SJSA1 (cell line): ENCODE measurements at places on chromosomes 12 and 14. TPM values are rescaled to one million over a fixed set of nuclear protein-coding genes. Genes with fewer than 3 reads are reported as not detected.

GRCh38 chr14:44963775-44964380, 1.9 kb downstream of the TOGARAM1 start:
- H3K4me1 ChIP-seq = peaks cover 19% of the 10 kb centered on the region
- peaks cover 8% of the 10 kb centered on the region for H3K36me3 ChIP-seq
- no peak overlapping the region for H3K27ac ChIP-seq
- no peaks in the 10 kb centered on the region for H3K27me3 ChIP-seq
- DNase-seq = no peak
- peak overlapping the region; percentile 55 for H3K4me3 ChIP-seq

DNA sequence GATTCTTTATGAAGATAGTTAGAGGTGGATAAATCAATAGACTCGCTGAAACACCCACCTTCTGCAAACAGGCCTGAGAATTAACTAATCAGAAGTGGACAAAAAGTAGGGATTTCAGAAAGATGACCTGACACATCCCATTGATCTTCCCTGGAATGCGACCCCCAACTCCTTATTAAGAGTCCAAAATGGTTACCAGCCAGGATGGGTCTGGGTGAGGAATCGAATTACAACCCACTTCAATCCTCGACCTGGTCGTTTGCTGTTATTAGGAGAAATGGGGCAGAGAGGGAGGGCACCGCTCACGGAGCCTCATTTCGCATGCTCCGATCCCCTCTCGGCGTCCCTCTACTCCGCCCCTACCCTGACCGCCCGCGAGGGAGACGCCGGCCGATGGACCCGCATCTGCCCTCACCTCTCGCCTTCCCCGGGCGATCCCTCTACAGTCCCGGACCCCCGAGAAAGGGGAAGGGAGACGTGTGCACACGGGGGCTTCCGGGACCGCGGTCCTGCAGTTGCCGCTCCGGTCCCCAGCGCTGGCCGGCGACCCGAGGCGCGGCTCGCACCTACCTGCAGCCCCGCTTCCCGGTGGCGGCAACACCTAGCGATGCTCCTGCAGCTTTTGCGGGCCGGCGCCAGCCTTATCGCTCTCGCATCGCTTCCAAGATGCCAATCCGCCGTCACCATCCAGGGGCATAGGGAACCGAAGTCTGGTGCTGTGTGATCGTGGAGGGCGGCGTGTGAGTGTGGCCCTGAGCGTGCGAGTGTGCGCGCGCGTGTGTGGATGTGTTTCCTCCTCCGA, 69.3 kb upstream of the USP15 start:
- peaks cover 44% of the 10 kb centered on the region for H3K27me3 ChIP-seq
- no peak overlapping the region for H3K27ac ChIP-seq
- peaks cover 11% of the 10 kb centered on the region for H3K4me1 ChIP-seq
- no peak for DNase-seq
- H3K36me3 ChIP-seq = no peaks in the 10 kb centered on the region
- H3K4me3 ChIP-seq = no peak overlapping the region

- no peaks in the 10 kb centered on the region for H3K36me3 ChIP-seq
- no peaks in the 10 kb centered on the region for H3K27me3 ChIP-seq
- no peak overlapping the region for H3K27ac ChIP-seq
- H3K4me1 ChIP-seq = no peaks in the 10 kb centered on the region
Measured at GRCh38 chr12:115798309-115798917, 479.1 kb downstream of the MED13L start.

GRCh38 chr12:31877884-31878283, 81.3 kb upstream of the RESF1 start:
- no peak for DNase-seq
- no peak overlapping the region for H3K27ac ChIP-seq

DNA sequence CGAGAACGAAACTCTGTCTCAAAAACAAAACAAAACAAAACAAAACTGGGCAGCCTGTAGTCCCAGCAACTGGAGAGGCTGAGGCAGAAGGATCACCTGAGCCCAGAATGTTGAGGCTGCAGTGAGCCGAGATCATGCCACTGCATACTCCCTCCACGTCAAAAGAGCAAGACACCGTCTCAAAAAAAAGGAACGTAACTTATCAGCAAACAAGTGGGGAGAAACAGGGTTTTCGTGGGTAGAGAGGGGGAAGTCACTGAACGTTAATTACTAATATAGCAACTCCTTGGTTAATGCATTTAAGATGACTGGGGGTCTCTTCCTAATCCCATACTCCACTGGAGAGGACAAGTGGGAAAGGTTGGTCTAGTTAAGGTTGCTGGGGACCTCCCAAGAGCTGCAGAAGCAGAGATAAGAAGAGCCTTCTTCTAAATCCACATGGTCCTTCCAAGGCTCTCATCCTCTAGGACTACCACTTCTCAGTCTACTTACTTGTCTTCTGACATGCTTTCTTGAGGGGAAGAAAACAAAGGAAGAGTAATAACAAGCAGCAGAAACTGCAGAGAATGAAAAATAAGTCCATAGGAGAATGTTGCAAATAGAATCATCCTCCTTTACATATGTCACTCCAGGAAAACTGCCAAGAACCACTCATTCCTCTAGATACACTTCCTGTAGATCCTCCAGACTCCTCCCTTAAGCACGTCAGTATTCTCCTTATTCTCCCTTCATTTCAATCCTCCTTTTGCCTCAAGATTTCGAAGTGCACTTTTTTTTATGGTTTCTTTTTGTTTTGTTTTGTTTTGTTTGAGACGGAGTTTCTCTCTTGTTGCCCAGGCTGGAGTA, 5.8 kb downstream of the NUMB start:
- no peak overlapping the region for H3K27ac ChIP-seq
- no peak overlapping the region for H3K4me3 ChIP-seq
- no peaks in the 10 kb centered on the region for H3K36me3 ChIP-seq
- no peak for DNase-seq

DNA sequence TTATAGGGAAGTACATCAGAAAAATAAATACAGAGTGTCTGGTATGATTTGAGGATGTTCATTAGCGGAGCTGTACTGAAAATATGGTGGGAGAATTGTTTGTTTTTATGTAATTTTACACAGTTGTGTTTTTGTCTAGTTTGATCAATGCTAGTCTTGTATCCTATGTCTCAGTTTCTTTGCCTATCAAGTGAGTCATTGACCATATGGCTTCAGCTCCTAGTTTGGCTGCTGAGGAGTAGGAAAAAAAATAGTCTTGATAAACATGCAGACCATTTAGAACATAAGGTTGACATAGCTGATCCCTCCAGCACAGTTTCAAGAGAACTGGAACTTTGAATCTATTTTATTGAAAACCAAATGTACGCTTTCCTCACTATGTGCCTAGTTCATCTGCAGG, 1292.1 kb upstream of the FLRT2 start:
- no peak overlapping the region for H3K4me3 ChIP-seq
- no peaks in the 10 kb centered on the region for H3K4me1 ChIP-seq
- H3K27me3 ChIP-seq = no peaks in the 10 kb centered on the region
- DNase-seq = no peak

DNA sequence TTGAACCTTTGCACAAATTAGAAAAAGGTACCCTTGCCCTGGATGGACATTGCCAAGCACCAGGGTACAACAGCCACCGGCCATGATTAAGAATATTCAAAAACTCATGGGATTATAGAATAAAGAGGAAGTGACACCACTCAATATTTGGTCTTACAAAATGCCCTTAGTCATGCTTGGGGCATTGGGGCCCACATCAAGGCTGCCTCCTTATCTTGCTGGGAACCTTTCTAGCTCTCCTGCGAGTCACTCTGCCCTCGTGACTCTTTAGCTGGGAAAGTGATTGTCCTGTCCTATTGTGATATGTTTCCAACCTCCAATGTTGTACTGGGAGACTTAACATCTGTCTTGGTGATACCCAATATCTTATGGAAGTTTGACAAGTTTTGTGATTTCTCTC, 57.8 kb downstream of the GTF2A1 start:
- H3K4me1 ChIP-seq = no peaks in the 10 kb centered on the region
- no peak for DNase-seq
- no peak overlapping the region for H3K27ac ChIP-seq
- no peak overlapping the region for H3K4me3 ChIP-seq
- no peaks in the 10 kb centered on the region for H3K27me3 ChIP-seq

DNA sequence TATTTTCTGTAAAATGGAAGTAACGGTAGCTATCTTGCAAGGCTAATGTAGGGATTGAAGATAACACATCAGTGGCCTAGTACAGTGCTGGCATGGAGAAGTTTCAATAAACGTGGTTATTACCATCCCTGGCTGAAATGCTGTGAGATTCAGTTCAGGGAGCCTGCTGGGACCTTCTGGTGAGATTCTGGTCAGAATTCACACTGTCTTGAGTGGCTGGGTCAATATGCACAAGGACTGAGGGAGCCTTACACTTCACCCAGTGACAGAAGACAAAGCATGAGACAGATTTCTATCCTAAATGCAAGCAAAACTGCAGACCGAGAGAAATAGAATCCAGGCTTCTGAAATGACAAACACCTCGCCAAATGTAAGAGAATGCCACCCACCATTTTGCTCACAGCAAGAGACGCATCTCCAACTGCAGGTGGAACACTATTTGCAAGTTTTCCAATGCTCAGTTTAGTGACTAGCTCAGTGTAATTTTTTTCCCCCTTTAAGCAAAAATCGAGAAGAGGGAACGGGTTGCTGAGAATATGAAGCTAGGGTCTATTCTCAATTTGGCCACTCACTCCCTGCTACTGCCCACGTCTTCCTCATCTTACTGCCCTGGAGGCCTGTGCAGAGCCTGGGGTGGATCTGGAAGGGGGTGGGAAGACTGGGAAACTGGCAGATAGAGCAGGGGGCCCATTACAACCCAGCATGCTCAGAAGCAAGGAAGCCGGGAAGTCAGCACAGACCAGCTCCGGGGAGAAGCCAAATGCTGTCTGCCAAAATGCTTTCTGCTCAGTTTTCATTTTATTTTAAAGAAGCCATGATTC, 201.3 kb downstream of the TTC7B start:
- no peak for DNase-seq
- no peaks in the 10 kb centered on the region for H3K27me3 ChIP-seq
- H3K4me3 ChIP-seq = no peak overlapping the region
- no peaks in the 10 kb centered on the region for H3K4me1 ChIP-seq
- no peaks in the 10 kb centered on the region for H3K36me3 ChIP-seq
- no peak overlapping the region for H3K27ac ChIP-seq

DNA sequence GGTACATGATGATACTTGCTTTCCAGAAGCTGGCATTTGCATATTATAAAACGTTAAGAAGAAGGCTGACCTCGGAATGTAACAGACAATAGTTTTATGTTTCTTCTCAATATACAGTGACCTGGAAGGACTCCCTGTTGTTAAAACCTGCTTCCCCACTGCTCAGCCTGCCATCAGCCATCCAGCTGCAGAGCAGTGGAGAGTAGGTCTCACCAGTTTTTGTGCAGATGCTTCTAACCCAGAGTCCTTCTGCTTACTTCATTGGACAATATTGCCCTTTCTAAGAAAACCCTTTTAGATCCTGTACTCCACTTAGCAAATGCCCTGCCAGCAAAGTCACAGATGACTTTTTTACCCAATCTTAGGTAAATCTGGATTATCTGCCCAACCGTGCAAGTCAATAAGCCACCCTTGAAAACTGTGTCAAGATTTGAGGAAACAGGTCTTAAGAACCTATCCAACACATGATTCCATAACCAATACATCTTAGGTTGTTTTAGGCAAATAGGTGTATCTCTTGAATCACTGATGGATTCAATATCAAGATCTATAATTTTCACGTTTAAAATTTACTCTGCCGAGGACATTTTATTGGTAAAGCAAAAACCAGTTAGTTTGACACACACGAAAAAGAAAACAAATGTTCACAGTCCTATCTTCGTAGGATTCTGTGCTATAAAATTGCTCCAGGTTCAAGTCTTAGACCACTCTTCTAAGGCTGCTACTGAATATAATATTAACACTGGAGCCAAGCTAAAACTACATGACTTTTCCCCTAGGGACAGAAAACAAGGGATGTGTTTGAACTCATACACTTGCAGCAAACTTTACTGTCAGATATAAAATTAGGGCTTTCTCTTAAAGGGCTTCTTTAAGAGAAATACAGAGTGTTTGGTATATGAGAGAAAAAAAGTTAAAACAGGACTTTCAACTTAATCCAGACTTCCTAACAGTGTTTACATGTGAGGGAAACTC, 5.7 kb downstream of the PHLDA1 start:
- H3K4me3 ChIP-seq = no peak overlapping the region
- H3K4me1 ChIP-seq = peaks cover 52% of the 10 kb centered on the region
- no peaks in the 10 kb centered on the region for H3K27me3 ChIP-seq
- H3K36me3 ChIP-seq = peaks cover 46% of the 10 kb centered on the region

DNA sequence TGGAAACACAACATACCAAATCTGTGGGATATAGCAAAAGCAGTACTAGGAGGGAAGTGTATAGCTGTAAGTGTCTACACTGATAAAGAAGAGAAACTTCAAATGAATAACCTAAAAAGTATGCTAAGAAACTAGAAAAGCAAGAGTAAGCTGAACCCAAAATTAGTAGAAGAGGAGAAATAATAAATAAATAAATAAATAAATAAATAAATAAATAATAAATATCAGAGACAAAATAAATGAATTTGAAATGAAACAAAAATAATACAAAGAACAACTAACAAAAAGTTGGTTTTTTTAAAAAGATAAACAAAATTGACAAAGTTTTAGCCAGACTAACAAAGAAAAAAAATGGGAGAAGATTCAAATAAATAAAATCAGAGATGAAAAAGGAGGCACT, 72.7 kb upstream of the TSPAN8 start:
- H3K27me3 ChIP-seq = no peaks in the 10 kb centered on the region
- H3K4me1 ChIP-seq = no peaks in the 10 kb centered on the region
- H3K27ac ChIP-seq = no peak overlapping the region
- DNase-seq = no peak
- no peaks in the 10 kb centered on the region for H3K36me3 ChIP-seq
- H3K4me3 ChIP-seq = no peak overlapping the region

GRCh38 chr14:72917094-72917802, 9.0 kb upstream of the DCAF4 start:
- H3K4me3 ChIP-seq = no peak overlapping the region
- peaks cover 26% of the 10 kb centered on the region for H3K4me1 ChIP-seq
- no peaks in the 10 kb centered on the region for H3K36me3 ChIP-seq
- H3K27ac ChIP-seq = no peak overlapping the region
- no peaks in the 10 kb centered on the region for H3K27me3 ChIP-seq

DNA sequence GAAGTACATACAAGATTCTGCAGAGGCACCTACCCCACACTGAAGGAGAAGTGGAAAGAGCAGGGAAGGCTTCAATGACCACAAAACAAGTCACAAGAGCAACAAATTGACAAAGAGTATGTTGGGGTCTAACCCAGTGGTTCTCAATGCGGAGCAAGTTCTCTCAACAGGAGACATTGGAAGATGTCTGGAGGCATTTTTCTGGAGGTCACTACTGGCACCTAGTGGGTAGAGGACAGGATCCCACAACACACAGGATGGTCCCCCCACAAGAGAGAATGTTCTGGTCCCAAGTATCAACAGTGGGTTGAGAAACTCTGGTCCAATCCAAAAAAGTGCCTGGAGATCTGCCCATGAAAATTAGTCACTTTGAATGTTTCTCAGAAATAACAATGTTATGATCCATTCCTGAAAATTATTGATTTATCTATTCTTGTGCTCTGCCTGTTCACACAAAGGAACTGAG, 3.4 kb downstream of the SSH1 start:
- H3K4me1 ChIP-seq = peaks cover 70% of the 10 kb centered on the region
- no peak overlapping the region for H3K4me3 ChIP-seq
- H3K27ac ChIP-seq = peak overlapping the region; percentile 99
- peaks cover 56% of the 10 kb centered on the region for H3K36me3 ChIP-seq
- no peaks in the 10 kb centered on the region for H3K27me3 ChIP-seq

KCNK13 gene
- 0.05 TPM in 1 of 2 replicates, not detected in the other for total RNA-seq

NUAK1 gene
- 48.9 and 60.6 TPM in 2 replicates for total RNA-seq

PPFIA2 gene
- total RNA-seq = 0.47 and 1.1 TPM in 2 replicates

ISM2 gene
- not detected in 2 replicates for total RNA-seq

TAS2R30 gene
- 1.6 and 1.8 TPM in 2 replicates for total RNA-seq
